BJ (cell line): ENCODE measurements at places on chromosomes 12 and 14.

GRCh38 chr12:61213646-61214045 lies 1046.6 kb upstream of the USP15 start:
- DNase-seq, result no peak

- no peak for DNase-seq
Measured at GRCh38 chr14:78592616-78593219, 422.5 kb downstream of the NRXN3 start.

DNA sequence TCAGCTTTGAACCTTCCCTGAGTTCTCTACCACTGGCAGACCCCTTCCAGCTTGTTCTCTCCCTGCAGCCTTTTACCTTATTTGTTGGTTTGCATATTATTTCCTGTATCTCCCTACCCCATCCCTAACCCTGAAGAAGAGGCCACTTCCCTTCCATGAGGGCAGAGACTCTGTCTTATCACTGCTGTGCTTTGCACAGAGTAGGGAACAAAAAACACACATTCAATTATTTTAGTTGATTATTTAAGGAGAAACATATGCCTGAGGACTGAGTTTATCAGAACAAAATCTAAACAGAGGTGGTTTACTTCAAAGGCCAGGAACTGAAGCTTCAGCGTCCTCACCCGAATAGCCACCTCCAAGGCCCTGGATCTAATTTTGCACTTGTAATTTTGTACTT lies 111.7 kb upstream of the RFLNA start:
- no peak for DNase-seq

GRCh38 chr14:30143627-30144026 lies 216.0 kb upstream of the PRKD1 start:
- DNase-seq, result peak; percentile 1

- DNase-seq, result no peak
Measured at GRCh38 chr12:130555628-130556485, 160.2 kb downstream of the RIMBP2 start.

DNA sequence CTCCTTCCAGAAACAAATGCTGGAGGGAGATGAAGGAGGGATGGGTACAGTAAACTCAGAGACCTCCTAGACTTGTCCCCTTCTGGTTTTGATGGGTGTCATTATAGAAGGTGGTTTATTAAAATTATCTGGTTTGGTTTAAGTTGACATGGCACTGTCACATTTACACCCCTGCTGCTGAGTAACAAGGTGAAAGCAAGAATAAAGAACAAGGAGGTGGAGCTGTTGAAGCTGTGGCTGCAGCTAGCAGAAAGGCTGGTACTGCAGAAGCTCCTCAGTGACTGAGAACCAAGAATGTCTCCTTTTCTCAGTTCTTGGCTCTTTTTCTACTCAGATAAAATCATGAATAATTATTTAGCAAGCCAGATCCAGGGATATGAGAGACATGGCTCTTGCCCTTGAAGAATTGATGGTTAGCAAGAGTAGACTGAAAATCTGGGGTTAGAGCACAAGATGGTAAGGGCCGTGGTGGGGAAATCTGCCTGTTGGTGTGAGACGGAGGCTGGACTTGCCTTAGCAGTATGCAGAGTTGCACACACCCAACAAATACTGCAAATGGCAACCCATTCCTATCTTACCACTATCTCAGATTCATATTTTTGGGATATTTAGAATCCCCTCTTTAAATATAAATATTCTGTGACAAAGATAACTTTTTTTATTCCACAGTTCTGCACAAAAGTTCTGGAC lies at the start of gene GZMH:
Gene GZMH (minus strand): TSS at position 31 of the 690 bp plus-strand sequence. CDS start 72 bp downstream, outside the sequence.
- no peak for DNase-seq
